ENCODE measurements at places on chromosomes 7 and 10.

DNA sequence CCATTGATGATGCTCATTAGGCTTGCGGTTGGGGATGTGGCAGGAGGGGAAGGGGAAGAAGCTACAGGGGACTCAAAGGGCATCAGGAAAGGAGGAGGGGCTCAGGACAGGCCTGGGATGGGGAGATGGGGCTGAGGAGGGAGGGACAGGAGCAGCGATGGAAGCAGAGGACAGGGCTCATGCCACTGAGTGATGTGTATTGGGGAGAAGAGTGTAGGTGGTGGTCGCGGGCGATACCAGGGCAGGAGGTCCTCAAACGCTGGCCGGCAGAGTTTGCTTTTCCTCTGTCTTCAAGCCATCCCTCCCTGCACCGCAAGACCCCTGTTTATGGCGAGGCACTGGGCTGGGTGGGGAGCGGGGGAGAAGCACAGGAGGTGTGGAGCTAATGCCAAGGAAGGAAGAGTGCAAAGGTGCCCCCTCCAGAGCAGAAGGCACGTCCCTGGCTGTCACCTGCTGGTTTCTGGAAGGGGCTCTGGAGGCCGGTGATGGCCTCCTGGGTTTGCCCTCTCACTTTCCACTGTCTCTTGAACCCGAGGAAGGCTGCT is 134.7 kb downstream of the SVIL start:
- no peak for DNase-seq

DNA sequence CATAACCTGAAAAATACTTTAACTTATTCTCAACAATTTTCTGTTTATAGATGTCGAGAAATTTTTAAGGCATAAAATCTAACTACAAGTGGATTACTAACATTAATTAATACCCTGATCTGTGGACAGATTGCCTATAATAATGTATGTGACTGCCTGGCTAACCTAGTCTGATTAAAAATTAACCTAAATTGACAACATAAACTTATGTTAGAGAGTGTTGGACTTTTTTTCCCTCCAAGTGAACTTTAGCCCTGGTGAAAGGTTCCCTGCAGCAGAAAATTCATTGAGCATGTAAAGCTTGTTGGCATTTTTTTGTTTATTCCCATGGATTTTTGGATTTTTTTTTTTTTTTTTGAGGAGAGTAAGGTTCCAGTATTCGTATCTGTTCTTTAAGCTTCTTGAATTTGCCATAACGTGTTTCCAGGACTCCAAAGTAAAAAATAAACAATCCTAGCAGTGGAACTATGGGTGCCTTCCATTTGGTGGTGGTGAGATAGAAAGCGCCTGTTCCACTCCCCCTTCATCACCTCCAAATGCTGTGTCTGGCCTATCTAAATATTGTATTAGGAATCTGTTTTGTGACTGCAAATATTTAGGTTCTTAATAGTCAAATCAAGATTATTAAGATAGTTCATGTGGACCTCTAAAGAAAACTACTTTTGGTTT is 36.1 kb downstream of the NET1 start:
- DNase-seq, result no peak

DNA sequence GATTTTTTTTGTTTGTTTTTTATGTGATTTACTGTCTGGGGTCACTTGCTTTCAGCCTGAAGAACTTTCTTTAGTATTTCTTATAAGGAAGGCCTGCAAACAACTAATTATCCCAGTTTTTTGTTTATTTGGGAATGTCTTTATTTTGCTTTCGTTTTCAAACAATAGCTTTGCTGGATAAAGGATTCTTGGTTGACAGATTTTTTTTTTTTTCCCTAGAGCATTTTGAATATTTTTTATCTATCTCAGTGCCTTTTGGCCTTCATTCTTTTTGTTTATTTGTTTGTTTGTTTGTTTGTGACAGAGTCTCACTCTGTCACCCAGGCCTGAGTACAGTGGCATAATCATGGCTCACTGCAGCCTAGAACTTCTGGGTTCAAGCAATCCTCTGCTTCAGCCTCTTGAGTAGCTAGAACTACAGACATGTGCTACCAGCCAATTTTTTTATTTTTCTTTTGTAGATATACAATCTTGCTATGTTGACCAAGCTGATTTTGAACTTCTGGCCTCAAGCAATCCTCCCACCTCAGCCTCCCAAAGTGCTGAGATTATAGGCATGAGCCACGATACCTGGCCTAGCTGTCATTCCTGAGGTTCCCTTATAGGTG is 46.3 kb upstream of the FZD9 start:
- no peak for DNase-seq

DNA sequence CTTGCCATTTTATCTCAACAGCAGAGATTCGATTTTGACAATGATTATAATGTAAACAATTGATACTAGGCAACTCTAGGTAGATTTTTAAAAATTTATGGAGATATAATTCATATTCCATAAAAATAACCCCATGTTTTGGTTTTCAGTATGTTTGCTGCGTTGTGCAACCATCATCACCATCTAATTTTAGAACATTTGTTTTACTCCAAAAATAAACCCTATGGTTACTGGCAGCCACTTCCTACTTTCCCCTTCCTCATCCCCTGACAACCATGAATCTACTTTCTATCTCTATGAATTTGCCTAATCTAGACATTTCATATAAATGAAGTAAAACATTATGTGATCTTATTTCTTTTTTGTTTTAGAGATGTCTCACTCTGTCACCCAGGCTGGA is 401.9 kb downstream of the THSD7A start:
- DNase-seq, result no peak

DNA sequence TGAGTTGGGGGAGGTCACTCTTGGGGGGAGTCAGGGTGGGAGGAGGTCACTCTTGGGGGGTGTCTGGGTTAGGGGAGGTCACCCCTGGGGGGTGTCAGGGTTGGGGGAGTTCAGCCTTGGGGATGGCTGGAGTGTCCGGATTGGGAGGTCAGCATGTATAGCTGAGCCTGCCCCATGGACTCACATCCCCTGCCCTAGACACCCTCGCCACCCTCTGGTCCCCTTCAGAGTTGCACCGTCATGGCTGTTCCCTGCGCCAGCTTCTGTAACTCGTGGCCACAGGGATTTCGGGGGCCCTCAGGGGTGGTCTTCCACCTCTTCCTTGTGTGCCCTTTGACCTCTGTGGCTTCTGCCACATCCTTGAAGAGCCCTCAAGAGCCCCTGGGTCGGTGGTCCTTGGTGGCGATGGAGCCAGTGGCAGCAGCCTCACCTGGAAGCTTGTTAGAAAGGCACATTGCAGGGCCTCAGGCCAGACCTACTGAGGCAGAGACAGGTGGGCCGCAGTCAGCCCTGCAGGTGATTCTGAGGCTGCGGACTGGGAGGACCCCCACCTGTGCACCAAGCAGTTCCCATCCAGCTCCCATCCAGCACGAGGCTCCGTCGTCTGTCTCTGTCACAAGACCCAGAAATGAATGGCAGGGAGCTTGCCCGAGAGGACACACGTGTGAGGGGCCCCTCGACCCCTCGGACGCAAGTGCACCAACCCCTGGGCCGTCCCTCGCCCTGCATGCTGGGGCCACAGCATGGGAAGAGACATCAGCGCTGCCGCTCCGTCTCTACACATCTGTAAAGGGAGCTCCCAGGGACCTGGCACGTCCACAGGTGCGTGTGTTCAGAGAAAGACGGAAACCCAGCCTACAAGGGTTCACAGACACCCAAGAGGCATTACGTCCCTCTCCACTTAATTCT is 44.7 kb upstream of the SUN1 start:
- DNase-seq, result no peak

DNA sequence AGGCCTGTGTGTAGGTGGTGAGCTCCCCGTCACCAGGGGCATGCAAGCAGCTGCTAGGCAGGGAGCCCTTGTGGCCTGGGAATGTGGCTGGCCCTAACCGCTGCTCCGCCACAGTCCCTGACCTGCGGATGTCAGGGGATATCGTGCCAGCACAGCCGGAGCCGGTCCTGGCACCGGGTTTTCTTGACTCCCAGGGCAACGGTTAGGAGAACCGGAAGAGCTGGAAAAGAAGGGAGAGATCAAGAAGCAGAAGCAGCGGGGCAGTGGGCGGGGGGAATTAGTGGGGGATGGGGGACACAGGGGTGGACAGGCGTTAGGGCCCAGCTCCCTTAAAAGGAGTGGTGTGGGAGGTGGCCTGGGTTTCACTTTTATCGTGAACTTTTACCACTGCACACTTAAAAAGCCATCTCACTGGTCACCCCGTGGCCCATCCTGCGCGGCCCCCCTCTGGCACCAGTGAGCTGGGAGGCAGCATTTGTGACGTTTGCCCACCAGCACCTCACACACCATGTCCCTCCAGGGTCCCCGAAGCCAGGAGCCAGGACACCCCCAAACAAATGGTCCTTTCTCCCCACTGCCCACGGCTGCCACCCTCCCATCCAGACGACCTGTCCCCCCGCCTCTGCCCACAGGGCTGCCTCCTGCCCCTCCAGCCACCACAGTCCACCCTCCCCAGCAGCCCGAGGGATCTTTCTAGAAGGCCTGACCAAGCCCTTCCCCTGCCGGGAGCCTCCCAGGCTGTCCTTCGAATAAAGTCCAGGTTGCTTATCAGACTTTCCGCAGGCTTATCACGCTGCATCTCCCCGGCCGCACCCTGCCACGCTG is 1.8 kb upstream of the MICALL2 start:
- DNase-seq, result peak; percentile 90

DNA sequence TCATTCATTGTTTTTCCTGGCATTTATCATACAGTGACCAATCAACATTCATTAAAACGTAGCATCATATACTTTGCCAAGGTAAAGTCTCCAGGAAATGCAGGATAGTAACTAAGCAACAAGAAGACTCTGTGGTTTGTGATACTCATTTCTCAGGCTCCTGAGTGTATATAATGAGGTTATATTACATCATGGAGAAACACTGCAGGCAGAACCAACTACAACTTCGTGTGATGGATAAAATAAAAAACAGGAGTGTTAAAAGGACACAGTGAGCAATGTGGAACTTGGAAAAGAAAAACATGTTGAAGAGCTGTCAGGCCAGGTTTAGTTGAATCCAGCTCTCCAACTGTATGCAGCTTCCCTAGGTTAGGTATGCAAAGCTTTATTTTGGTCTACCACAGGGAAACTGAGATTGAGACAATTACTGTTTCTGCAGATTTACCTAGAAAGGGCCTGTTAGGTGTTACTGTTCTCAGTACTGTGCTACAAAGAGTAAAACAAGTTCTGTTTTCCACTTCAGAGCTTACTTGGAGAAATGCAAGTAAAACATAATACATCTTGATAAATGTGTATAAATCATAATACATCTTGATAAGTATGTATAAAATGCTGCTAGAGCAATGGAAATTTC is 7.8 kb upstream of the CCNY start:
- no peak for DNase-seq

DNA sequence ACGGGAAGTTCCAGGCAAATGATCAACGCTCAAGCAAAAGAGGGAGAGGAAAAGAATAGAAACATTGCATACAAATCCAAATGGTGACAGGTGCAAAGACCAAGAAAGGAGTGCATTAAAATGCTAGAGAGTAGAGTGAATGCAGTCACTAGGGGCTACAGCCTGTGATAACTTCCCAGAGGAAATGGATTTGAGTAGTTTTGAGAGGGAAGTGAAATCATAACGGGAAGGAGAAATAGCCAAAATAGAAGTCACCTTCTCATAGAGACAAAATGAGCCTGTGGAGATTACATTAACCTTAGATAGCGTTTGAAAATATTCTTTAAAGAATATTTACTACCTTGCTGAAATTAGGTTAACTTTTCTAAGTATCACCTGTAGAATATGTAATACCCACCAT is 26.5 kb downstream of the NUP42 start:
- no peak for DNase-seq

GRCh38 chr7:80848841-80849240 is 70.0 kb downstream of the SEMA3C start:
- DNase-seq, result no peak

GRCh38 chr10:1715821-1716220 is 21.5 kb downstream of the ADARB2 start:
- no peak for DNase-seq

GRCh38 chr10:8229153-8229552 is 174.7 kb downstream of the GATA3 start:
- no peak for DNase-seq

GRCh38 chr7:49060743-49061142 is 136.4 kb downstream of the CDC14C start:
- no peak for DNase-seq

DNA sequence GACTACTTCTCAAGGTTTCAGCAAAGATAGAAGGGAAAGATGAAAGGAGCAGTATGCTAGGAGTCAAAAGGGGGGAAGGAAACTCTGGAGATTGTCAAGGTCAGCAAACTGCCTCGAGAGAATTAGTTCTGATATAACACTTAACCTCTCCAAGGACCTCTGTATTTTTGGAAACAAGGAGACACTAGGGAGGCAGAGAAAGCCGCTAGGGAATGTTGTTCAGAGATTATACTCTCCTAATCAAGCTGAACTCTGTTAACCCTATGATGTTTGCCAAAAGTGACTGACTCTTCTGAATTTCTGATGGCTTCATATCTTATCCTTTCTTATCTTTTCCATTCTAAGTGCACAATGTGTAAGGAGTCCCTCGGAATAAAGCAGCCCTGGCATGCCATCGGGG is 27.1 kb downstream of the CREM start:
- DNase-seq, result no peak

- no peak for DNase-seq
Observed at GRCh38 chr10:122362621-122363020, 11.9 kb upstream of the PLEKHA1 start.

Measured in posterior vena cava (tissue), 2 donors.